ENCODE measurements at places on chromosomes 5 and 9.

DNA sequence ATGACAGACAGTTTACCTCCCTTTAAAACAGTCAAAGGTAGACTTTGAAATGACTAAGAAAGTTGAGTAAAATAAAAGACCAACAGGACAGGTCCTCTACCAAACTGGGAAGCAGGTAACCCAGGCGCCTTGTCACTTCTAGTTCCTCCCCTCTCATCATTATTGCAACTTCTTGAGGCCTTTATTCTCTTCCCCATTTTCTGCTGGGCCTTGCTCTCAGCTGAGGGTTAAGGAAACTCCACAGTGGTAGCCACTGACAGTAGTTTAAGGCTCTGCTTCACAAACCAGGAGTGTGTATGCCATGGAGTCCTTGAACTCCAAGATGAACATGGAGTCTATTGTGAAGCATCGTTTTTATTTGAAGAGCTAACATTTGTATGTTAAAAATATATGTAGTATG, 36.9 kb upstream of the TCERG1 start:
- DNase-seq = no peak

- DNase-seq = no peak
Observed at GRCh38 chr5:176650354-176650884, 3.1 kb downstream of the TSPAN17 start.

GRCh38 chr5:32029261-32029660, 144.9 kb downstream of the GOLPH3 start:
- no peak for DNase-seq

- no peak for DNase-seq
Observed at GRCh38 chr5:159730285-159730684, 186.0 kb upstream of the ADRA1B start.

GRCh38 chr5:154249826-154250225, 59.3 kb downstream of the GALNT10 start:
- DNase-seq = no peak

DNA sequence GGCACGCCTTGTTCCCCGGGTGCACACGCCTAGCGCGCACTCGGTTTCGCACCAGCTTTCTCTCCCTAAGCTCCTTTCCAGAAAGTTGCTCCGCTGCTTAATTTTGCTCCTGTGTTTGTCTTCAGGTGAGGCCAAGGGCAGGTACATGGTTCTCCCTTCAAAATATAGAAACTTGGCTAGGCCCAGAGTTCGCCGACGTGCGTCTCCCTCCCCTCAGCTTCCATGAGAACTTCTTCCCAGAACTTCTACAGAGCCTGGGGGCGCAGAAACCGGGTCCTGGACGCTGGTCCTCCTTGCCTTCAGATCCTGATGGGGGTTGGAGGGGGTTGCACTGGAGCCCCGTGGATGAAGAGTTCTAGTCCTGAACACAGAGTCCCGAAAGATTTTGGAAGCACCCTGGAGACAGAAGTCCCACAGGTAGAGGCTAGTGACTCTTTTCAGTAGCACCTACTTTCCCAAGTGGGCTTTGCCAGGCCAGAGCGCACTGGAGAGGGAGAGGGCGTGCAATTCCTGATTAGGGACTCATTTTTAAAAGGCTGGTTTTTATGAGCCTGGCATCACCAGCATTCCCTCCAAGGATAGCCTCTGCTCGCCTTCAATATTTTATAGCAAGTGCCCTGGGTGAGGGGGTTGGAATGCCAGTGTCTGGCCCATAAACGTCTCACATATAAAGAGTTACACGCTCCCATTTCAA, 128.4 kb downstream of the TMEM174 start:
- no peak for DNase-seq

GRCh38 chr5:152606776-152607364, 201.8 kb upstream of the NMUR2 start:
- DNase-seq = no peak

DNA sequence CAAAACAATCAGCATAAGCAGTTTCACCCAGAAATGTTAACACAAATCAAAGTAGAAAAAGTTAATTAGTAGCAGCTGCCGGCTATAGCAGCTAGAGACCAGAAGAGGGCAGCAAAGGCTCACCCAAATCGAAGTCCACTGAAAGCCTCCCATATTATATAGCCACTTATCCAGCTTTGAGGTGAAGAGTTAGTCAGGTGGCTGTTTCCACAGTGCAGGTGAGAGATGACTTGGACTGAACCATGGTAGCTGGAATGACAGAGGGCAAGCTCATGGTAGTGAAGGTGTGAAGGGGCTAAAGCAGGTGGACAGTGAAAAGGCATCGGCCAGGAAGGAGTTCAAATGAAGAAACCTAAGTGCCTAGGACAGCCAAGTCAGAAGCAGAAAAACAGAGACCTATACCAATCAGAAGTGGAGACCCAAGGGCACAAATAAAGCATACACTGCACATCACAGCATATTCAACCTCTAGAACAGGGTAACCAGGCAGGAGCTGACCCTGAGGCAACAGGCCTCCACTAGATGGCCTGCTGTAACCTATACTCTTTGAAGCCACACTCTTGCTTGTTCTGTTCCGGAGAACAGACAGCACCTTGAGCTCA, 7.2 kb upstream of the RNF38 start:
- peak; percentile 73 for DNase-seq

DNA sequence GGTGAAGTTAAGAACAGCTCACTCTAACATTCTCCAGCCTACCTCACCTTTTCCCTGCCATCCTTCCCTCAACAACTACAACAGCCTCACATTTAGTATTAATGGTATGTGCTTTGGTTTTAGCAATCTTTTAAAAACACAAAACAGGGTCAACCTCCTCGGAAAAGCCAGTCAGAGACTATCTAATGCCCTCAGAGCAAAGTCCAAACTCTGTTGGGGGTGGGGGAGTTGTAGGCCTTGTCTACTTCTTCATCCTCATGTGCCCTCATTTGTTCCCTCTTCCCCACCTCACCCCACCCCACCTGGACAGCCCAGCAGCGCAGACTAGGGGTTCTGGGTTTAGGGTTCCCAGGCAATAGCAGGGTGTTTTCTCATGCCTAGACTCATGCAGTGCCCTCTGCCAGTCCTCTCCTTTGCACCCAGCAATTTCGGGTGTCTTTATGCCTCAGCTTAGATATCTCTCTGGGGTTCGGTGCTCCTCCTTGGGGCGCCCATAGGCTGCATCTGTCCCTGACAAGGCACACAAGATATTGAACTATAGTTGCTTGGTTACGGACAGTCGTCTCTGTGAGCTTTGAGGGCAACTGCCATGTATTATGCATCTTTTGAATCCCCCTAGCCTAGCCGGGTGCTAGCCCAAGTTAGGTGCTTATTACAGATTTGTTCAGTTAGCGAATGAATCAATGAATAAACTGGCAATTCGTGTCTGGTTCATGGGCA, 762 bp upstream of the TCOF1 start:
- no peak for DNase-seq

DNA sequence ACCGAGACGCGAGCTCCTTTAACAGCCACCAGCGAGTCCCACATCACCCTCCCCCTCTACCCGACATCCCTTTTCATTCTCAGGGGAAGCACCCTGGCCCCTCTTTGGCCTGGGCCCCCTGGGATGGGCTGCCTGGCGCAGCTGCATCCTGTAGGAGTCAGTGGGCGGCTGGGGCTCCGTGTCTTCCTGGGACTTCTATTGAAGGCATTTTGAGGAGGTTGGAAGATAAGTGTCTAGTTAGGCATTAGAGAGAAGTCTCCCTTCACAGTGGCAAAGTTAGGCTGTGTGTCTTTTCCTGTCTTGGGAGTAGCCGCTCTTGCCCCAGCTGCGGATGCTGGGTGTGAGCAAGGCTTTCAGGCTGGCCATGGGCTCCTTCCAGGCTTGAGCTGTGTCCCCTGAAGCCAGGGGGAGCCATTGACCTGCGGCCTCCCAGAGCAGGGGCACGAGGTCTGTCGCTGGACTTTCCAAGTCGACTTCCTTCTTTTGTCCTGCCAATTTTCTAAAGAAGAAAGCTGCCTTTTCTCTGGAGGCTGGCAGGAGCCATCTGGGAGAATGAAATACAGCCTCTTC, 18.6 kb upstream of the NKD2 start:
- DNase-seq = no peak

DNA sequence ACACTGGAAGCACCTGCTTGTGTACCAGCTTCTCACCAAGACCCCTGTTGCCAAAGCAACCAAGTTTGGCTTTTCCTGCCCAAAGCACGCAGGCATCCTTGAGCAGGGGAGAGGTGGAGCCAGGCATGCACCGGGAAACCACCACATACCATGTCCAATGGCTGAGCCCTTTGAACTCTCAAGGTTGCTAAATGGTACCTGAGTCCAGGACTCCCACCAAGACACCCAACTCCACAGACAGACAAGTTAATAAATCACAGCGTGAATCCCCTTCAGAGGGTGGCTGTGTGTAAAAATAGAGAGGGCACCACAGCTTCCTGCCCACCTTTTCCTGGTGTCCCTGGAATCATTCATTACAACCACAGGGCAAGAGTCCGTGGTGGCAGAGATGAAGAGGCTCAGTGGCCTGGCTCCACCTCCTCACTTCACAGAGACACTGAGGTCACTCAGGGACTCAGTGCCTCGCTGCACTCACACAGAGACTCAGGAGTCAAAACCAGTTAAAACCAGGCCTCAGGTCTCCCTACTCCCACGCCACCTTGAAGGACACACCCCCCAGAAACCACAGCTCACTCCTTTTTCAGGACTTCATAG, 143.7 kb downstream of the C5orf15 start:
- no peak for DNase-seq

DNA sequence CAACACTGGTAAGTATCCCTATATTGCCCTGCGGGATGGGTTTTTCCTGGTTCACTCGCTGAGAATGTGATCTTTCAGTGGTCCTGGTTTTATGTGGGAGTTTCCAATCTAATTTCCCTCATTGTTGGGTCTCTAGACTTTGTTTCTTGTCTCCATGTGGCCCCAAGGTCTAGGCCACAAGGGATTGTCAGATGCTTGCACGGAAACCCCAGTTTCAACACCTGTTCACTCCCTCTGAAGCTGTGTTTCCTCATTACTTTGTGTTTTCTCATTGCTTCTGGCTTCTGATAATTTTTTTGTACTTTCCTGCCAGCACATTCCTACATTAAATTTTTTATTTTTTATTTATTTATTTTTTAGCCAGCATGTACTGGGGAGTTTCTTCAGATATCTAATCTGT, 191.5 kb downstream of the TTLL11 start:
- no peak for DNase-seq

DNA sequence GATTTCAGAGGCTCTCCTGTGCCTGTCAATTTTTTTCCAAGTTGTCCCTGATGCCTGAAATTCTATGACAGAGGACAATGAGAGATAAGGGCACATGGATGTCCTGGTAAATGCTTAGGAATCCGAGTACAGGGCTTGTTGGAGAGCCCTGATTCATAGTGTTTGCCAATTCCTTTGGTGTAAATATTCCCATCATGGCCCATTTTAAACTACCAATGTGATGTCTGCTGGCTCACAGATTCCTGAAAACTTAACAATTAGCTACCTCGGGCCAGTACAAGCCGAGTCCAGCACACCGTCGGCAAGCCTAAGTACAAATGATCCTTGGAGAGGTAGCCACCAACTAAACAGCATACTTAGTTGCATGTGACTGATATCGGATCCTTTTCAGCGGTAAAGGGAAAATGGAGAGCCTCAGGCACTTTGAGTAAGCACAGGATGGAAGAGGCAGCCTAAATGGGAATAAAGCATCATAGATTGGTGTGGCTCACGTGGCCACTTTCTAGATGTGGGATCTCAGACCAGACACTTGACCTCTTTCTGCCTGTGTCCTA, 3.6 kb downstream of the ITK start:
- no peak for DNase-seq

Data from CD4-positive, alpha-beta memory T cell (primary cell).